ENCODE measurements at places on chromosomes 2 and 18.

- no peak for DNase-seq
Observed at GRCh38 chr2:35184471-35184870, 1171.1 kb upstream of the CRIM1 start.

DNA sequence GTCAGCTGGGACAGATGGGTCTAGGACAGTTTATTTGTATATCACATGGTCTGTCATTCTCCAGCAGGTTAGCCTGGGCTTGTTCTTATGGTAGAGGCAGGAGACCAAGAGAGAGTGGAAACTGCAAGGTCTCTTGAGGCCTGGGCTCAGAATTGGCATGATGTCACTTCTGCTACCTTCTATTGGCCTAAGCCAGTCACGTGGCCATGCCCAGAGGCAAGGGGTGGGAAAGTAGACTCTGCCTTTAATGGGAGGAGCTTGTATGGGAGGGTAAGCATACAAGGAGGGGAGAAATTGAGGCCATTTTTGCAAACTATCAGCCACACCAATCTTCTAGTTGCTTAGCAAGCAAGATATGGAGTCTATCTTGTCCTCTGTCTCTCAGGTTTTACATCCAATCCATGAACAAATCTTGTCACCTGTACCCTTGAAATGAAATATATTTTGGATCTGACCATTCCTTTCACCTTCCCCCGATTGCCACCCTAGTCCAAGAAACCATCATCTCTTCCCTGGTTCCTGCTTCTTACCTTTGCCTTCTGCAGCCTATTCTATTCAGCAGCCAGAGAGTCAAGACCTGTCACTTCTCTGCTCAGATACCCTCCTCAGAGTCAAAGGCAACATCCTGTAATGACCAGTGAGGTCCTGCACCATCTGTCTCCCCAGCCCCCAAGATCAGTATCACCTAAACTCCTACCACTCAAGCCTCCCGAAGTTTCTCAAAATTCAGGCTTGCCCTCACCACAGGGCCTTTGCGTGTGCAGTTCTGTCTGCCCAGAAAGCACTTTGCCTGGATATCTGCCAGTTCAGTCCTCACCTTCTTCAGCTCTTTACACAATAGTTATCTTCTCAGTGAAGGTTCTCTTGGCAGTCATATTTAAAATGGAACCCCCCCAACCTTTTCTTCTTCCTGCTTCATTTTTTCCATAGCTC is 240.0 kb downstream of the LOXHD1 start:
- DNase-seq: no peak

DNA sequence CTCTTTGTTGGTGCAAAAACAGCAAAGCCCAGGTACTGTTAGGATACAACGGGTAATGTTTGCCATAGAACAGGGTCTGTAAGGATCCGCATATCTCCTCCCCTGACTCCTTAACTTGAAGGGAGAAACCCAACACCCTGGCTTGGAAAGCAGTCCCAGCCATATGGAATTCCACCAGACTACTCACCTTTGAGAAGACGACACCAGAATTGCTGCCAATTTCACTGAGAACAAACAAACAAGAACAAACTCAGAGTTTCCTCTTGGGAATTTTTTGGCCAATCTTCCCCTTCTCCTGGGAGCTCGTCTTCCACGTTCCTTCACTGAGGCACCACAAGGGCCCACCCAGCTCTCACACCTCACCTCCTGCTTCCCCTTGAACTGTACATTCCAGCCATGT is 29.2 kb downstream of the CAPN14 start:
- no peak for DNase-seq

DNA sequence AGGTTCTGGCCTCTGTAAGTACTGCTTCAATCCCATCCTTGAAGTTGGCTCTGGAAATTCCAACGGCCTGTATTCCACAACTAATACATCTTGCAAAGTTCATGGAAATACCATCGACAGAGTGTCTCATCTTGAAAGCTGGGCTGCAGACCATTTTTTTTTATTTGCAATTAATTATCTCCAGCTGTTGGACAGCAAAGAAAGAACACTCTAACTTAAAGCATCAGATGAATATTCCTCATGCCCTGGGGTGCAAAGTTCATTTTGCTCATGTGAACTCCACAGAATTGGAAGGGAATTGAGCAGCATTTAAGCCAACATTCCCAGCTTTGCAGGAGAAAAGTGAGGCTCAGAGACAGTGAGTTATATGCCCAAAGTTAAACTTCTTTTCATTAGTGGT is 96.5 kb upstream of the PIEZO2 start:
- no peak for DNase-seq

DNA sequence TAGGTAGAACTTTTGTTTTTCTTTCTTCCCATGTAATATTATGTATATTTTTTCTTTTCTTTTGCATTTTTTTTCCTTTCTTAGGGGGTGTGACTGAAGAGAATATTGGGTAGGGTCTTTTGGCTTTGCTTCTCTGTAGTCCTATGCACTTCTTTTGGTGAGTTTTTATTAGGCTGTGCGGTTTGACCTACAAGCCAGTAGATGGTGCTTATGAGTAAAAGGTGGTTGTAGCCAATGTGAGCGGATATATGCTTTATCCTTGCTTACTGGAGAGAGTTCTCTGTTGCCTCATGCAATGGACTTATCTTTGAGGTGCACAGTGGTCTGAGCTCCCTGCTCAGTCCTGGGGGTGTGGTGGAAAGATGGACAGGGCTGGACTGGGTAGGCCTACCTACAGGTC is 52.7 kb downstream of the DSEL start:
- DNase-seq: no peak

DNA sequence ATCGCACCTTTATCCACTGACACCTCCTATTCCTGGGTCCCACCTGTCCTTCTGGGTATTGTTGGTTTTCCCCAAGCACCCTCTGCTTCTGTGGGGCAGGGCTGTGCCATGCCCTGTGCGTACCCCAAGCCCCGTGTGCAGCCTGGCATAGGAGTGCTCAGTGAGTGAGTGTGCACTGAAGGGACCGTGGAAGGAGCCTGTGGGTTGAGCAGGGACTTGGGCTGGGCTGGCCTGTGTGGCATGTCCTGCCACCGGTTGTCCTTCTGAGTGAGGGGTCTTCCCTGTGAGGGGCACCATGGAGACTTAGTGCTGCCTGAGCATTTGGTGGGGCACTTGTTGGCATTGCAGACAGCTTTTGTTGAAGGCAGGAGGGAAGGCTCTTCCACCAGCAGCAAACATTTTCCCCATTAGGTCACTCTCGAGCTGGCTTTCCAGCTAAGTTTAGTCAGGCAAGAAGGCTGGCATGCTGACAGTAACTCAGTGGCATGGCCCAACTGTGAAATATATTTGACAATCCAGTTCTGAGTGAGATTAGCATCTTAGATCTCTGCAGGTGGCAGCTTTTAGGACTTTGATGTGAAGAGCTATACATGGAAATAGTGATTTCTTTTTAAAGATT is 64.7 kb downstream of the LPIN1 start:
- no peak for DNase-seq

DNA sequence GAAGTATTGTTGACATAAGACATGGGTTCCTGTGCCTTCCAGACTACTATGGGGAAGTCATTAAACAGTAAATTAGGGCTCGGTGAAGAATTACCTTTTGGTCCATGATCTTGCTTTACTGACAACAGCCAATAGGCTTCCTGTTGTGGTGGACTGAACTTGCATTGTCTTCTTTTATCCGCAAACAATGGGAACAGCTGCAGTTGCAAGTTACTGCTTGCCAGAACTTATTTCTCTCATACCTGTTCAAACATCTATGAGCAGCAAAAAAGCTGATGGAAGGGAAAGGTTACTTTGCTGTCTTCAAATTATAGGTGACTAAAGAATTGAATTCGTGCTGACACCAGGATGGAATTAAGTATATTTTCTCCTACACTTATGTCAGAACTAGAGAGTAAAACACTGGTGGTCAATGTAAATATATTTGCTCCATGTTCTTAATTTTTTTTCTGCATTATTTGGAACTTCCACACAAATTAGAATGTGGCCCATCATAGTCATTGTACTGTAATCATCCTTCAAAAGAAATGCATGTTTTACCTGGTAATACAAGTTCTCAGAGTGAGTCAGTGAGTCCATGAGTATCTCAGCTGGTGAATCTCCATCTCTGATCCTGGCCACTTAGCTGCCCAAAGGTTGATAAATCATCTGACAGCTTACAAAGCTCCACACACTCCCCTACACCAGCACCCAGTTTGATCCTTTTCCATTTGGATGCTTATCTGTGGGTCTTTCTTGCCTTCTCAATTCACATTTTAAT is 37.3 kb upstream of the RNF152 start:
- no peak for DNase-seq

DNA sequence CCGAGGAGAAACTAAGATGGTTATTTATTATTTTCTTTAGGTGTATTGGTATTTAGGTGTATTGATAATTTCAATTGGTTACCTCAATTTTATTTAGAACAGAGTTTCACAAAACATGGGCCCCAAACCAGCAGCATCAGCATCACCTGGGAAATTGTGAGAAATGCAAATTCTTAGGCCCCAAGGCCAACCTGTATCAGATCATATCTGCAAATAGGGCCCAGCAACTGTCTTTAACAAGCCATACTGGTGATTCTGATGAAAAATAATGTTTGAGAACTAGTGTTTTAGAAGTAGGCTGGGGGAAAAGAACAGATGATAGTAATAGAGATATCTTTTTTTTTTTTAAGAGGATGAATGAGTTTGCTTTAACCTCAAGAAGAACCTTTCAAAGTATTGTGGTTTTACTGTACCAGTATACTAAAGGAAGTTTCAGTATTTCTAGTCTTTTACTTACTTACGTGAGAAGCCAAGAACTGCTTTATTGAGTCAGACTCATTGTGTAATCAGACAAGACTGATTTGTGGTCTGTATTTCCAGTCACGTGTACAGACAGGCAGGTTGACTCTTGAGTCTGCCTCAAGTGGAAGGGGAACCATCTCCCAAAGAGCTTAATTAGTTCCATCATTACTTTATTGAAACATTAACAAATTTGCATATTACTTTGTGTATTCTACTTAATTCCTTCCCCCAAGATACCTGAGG is 60.4 kb upstream of the GAREM1 start:
- no peak for DNase-seq

GRCh38 chr2:59425247-59425646 is 1128.2 kb downstream of the BCL11A start:
- DNase-seq: no peak

GRCh38 chr2:192687015-192687414 is 492.3 kb upstream of the TMEFF2 start:
- no peak for DNase-seq

GRCh38 chr2:57370882-57371585 is 675.6 kb upstream of the VRK2 start:
- no peak for DNase-seq

- DNase-seq: no peak
Observed at GRCh38 chr2:20433946-20434553, 12.8 kb upstream of the RHOB start.

- no peak for DNase-seq
Observed at GRCh38 chr2:37854676-37855282, 70.3 kb upstream of the RMDN2 start.

DNA sequence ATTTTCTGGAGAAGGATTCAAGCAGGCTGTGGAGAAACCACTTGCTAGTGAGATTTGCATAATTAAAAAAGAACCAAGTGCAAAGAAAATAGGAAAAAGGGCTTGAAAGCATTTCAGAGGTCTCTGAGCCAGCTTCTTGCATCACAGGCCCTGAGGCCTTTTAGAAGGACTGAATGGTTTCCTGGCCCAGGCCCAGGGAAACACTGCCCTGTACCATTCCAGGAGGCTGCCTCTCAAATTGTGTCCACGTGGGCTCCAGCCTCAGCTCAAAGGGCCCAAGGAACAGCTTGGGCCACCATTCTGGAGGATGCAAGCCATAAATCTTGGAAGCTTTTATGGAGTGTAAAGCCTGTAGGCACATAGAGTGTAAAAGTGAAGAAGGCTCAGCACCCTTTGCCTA is 523.3 kb upstream of the VRK2 start:
- DNase-seq: no peak

GRCh38 chr18:58373481-58373880 is 255.4 kb downstream of the ALPK2 start:
- DNase-seq: no peak

DNA sequence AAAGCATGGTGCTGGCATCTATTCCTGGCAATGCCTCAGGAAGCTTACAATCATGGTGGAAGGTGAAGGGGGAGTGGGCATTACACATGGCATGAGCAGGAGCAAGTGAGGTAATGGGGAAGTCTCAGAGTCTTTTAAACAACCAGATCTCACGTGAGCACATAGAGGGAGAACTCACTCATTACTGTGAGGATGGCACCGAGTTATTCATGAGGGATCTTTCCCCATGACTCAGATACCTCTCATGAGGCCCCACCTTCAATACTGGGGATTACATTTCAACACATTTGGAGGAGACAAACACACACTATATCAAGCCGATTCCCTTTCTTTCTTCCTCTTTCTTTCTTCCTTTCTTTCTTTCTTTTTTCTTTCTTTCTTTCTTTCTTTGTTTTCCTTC is 47.9 kb upstream of the FANCL start:
- no peak for DNase-seq

GRCh38 chr2:120960770-120961366 is 225.2 kb downstream of the GLI2 start:
- DNase-seq: no peak

- DNase-seq: no peak
Observed at GRCh38 chr18:34723143-34723542, 13.0 kb downstream of the DTNA start.

- no peak for DNase-seq
Observed at GRCh38 chr2:140988597-140988996, 1142.2 kb downstream of the LRP1B start.

- no peak for DNase-seq
Observed at GRCh38 chr18:25799231-25799630, 291.2 kb downstream of the SS18 start.

DNA sequence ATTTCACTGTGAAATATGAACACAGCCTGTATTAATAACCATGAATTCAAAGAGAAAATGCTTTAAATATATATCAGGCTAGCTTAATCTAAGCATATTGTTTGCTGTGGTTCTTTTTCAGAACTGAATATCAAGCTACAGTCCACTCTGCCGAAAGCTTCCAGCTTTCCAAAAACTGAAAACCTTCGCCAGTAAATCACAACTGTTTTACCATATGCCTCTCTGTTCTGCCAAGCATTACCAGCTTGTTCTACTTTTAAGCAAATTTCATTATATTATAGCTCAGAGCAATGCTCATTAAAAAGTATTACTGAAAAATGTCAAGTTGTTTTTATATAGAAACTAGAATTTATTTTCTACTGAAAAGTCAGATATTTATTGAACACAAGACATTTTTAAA is 277.4 kb downstream of the NRXN1 start:
- DNase-seq: no peak

GRCh38 chr2:121562269-121563176 is 31.8 kb downstream of the RNU4ATAC start:
- no peak for DNase-seq

GRCh38 chr2:109290887-109291643 is 162.1 kb downstream of the SH3RF3 start:
- no peak for DNase-seq

Data from CD4-positive, alpha-beta T cell treated with Interleukin-6 at 100 ng/mL for 8 hours (primary cell).